ENCODE measurements at places on chromosomes 11 and 22. TPM values are rescaled to one million over a fixed set of nuclear protein-coding genes. Genes with fewer than 3 reads are reported as not detected.

DNA sequence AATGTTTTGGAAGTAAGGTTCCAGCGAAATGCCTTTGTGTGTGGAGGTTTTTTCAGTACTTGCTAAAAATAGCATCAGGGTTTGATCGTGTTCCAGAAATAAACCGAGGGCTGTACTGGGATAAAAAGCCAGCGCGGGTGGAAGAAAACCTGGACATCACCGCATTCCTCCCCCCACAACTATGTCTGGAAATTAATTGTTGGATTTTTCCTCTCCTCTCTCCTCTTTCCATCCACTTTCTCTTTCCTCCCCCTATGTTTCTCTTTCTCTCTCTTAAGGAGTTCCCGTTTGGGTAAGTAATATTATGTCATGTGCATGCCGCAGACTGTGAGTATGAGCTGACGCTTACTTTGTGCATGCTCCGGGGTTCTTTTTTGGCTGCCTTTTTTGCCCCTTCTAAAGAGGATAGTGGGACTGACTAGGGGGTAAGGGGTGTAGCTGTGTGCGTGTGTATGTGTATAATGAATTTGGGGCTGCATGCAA lies 104.2 kb upstream of the HSD17B12 start:
- DNase-seq, result no peak

- DNase-seq, result no peak
Measured at GRCh38 chr11:15586741-15587473, 472.2 kb downstream of the INSC start.

DNA sequence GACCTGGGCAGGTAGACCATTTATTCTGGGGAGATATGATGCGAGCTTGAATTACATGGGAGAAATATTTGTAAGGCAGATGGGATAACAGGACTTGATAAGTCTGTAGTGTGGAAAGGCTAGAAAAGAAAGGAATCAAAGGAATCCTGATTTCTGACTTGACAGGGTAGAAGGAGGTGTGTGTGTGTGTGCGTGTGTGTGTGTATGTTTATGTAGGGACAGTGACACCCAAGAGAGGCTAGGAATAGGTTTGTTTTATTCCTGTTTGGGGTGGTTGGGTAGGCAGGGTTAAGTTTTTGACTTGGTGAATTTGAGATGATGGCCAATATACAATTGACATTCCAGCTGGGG lies 390 bp upstream of the HTATIP2 start:
- no peak for DNase-seq

DNA sequence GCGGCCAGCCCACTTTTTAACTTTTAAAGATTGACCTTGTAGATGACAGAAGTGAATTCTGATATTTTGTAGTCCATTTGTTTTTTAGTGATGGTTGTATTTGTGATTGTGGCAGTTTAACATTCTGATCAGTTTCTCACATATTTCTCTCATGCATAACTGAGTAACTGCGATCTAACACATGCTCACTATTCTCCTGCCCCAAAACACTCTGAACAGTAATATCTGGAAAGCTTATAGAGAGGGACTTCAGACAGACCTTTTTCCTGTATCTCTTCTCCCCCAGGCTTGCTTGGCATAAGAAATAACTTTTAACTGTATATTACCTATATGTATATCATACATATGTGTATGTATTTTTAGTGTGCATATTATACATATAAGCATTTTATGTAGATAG lies 37.3 kb upstream of the MYO18B start:
- DNase-seq, result no peak

CCDC116 gene
- total RNA-seq, result not detected

ADM2 gene
- total RNA-seq, result 3.4 TPM

- no peak for DNase-seq
Measured at GRCh38 chr11:44199816-44200215, 104.3 kb downstream of the EXT2 start.

- no peak for DNase-seq
Measured at GRCh38 chr22:39374191-39374590, 24.4 kb downstream of the SYNGR1 start.

DNA sequence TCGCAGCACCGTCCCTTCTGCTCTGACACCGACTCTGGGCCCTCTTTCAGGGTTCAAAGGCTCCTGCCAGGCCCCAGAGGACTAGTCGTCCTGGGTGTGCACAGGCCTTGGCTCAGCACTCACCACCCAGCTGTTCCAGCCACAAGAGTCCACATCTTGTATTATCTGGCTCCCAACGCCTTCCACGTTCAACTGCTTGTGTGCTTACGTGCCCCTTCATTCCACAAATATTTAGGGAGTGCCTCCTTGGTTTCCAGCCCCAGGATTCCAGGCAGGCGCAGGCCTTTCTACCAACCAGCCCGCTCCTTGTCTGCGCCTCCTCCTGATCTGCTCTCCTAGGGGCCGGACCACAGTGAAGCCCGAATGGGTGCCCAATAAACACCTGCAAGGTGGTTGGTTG lies 70.9 kb downstream of the SCUBE1 start:
- DNase-seq, result no peak

DNA sequence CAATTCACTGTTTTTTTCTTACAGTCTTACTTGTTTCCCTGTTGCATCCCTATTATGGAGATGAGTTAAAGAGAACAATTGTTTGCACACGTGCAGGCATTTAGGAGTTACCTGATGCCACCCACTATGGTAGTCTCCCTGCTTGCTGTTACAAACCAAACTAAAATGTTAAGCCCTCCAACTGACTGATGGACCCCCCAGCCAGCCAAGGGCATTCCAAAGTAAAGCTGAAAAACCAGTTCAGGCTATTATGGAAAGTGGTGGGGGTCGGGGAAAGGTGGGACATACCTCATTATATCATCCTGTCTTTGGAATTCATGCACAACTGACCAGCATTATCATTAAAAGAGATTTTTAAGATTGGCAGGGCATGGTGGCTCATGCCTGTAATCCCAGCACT lies 47.0 kb upstream of the GNAZ start:
- no peak for DNase-seq

DNA sequence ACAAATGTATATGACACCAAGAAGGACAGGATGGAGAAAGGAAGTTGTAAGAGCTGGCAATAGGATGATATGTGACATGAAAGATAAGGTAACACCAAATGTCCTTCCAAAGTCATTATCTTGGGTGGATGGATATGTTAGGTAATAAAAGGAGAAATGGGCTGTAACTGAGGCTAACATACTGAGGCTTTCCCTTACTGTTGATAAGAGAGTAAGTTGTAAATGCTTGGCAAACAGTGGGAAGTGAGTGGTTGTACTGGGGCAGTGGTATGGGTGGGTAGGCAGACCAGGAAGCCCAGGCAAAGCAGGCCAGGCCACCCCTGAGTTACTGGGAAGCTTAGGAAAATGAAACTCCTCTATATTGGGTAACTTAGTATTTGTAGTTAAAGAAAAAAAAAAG lies 73.7 kb downstream of the ARHGAP42 start:
- DNase-seq, result no peak
